ENCODE measurements at places on chromosomes 4 and X.

- no peak for DNase-seq
Measured at GRCh38 chr4:183141997-183142396, 42.9 kb downstream of the WWC2 start.

- no peak for DNase-seq
Measured at GRCh38 chr4:6917461-6918271, 8.0 kb downstream of the TBC1D14 start.

- DNase-seq: no peak
Measured at GRCh38 chrX:110204986-110205385, 112.9 kb downstream of the AMMECR1 start.

DNA sequence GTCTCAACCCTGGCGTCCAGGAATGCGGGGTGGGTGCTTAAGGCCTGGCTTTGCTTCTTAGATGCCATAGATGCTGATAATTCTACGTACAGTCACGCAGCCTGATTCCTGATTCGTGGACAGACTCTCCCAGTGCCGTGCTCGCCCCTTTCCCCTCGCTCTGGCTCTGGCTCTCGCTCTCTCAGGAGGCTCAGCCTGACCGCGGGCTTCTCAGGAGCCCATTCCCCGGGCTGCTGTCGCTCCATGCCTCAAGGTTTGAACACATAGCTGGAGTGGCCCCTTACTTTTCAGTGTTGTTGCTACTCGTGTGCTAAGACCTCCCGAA lies 59.2 kb upstream of the ZC4H2 start:
- DNase-seq: no peak

- DNase-seq: no peak
Measured at GRCh38 chr4:127575888-127576287, 56.9 kb upstream of the INTU start.

DNA sequence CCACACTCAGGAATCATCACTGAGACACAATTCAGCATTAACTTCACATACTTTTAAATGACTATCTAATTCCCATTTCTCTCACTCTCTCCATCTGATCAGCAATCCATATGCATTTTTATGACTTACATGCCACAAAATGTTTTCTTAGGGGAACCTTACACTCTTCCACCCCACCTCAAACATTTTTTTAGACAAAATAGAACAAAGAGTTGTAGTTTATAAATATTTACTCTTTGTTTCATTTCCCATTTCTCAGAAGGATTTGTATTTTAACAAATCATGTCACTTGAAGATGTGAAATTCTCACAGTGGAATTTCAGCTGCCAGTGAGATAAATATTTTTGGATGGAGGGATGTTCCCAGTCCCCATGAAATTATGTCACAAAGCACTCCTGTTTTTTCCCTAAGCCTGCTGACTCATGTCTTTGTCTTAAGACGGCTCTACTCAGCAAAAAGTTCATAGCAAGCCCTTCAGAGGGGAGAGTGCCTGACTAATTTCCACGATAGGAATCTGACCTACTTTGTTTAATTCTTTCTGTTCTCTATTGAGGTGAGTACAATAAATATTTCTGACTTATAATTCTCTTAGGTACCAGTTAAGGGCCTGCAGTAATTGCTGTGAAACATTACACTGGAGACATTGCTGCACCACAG lies 257.7 kb downstream of the THOC2 start:
- DNase-seq: no peak

- DNase-seq: no peak
Measured at GRCh38 chr4:27187786-27188185, 327.1 kb downstream of the STIM2 start.

DNA sequence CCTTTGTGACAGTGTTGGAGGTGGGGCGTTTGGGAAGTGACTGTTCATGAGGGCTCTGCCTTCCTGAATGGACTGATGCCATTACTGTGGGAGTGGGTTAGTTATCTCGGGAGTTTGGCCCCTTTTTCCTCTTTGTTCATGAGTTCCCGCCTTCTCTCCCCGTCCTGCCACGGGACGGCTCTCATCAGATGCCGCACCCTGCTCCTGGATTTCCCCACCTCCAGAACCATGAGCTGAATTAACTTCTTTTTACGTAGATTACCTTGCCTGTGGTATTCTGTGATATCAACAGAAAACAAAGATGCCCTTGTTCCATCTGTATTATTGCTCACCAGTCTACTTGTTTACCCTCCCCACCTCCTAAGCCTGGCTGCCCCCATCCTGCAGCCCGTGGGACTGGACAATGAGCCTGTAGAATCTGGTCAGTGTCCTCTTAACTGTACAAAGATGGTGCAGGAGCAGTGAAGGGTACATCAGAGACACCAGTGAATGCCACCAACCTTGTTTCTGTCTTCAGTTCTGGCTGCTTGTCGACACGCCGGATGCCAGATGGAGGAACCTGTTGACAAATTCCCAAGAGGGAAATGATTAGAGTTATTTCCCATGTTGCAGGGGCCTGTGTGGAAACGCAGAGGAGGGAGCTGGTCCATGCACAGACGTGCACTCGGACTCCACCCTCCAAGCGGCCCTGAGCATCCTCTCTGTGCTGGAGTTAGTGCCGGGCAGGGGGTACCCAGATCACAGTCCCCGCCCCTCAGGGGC lies 104.7 kb downstream of the ABLIM2 start:
- no peak for DNase-seq

GRCh38 chr4:151715881-151716280 lies 44.9 kb downstream of the GATB start:
- DNase-seq: no peak

Data from stimulated activated CD4-positive, alpha-beta T cell treated with anti-CD3 and anti-CD28 coated beads, TNF-alpha, amount 100 ng/mL, for 1 hour (primary cell).